ENCODE measurements at places on chromosomes 2 and 18.

DNA sequence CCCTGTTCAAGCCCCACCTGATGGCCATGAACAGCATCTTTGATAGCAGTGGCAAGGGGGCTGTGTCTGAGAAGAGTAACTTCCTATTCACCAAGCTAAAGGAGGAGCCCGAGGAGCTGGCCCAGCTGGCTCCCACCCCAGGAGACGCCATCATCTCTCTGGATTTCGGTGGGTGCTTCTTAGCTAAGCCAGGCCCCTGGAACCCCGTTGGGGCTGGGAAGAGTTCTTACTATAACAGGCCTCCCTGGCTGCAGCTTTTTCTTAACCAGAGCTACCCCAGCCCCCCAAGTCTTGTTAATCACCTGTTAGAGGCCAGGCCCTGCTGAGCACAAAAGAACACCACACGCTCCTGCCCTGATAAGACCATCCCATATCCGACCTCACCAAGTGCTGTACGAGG is 79.4 kb downstream of the EPAS1 start:
- no peak for DNase-seq

GRCh38 chr2:70515938-70516337 is 37.7 kb downstream of the TGFA start:
- no peak for DNase-seq

DNA sequence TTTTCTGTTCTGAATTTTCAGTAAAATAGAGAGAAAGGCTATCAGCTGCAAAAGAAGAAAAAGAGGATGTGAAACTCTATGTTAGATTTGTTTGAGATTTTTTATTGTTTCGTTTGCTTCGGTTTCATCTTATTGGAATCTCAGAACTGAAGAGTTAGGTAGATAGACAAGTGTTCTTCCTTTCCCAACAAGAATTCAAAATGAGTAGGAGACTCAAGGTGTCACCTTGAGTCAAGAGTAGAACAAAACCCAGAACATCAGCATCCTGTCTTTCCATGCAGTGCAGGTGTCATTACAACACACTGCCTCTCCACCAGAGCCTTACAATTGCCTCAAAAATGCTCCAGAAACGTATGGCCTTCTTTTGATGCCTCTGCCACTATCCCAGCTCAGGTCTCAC is 21.1 kb downstream of the NBAS start:
- DNase-seq = no peak

GRCh38 chr18:51164342-51164741 is 33.1 kb downstream of the MEX3C start:
- DNase-seq = no peak

DNA sequence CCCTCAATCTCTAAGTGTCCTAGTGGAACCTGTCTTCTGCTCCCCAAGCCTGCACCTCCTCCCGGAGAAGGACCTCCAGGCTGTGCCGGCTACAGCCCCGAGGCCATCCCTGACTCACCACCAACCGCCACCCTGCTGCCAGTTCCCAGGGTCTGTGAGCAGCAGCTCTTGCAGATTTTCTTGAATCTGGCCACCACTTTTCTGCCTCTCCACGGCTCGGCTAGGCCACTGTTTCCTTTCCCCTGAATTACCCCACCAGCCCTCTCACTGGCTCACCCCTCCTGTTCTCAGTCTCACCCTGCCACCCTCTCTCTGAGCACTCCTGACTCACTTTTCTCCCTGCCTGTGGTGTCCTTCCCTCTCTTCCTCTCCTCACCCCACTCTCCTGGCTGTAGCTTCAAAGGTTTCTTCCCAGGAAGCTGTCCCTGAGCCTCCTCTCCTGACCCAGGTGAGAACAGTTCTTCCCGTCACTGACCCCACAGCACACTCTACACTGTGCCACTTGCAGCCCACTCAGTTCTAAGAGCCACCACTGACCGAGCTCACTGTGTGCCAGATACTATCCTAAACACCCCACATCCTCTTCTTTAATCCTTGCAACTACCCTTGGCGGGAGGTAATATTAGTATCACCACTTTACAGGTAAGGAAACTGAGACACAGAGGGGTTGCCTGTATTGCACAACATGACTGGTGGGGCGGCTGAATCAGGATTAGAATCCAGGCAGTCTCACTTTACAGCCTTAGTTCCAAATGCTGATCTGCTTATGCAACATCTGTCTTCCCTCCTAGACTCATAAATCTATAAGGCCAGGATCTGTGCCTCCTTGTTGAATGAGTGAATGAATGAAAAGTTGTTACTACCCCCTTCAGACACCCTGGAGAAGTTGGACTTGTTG is 111.6 kb downstream of the SMAD7 start:
- no peak for DNase-seq

- DNase-seq = no peak
These were observed 3.7 kb downstream of the MALT1 start for GRCh38 chr18:58674863-58675472.

DNA sequence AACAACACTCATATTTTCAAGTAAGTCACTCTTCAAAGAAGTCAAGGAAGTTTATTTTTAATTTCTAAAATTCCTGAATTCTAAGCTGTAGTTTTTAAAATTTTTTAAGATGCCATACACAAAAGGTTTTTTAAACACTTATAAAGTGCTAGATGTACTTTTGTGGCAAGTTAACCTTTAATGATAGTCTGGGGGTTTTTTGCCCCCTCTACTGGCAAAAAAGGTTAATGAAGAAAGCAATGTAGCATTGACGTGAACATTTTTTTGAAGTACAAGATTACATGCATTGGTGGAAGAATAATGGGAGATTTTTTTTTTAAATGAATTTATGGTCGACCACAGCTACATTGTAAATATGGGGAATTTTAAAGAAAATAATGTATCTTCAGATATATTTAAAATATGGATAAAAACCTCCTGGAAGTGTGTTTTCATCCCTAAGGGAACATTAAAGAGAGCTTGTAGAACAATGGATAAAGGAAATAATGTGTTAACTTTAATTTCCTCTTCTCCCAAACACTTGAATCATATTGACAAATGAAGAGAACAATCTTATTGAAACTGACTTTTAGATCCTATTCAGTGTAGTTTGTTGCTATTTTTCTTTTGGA is 12.6 kb downstream of the ITPRID2 start:
- no peak for DNase-seq

GRCh38 chr2:70047451-70047850 is 39.8 kb upstream of the PCBP1 start:
- DNase-seq = no peak

GRCh38 chr18:36196238-36196995 is 9.1 kb downstream of the MOCOS start:
- DNase-seq = no peak

Measured in stimulated activated CD4-positive, alpha-beta T cell treated with anti-CD3 and anti-CD28 coated beads, TNF-alpha, amount 100 ng/mL, for 24 hours (primary cell).